A549 treated with dexamethasone at 1 μM for 4 hours (cell line): ENCODE measurements at places on chromosomes 5 and 9. TPM values are rescaled to one million over a fixed set of nuclear protein-coding genes. Genes with fewer than 3 reads are reported as not detected.

The CSF1R gene
- 0.09 to 0.35 TPM (median 0.17 TPM) in 5 replicates for total RNA-seq

The DMRT3 gene
- total RNA-seq = not detected in 5 replicates

The BHMT gene
- total RNA-seq = not detected in 5 replicates

The FAM221B gene
- total RNA-seq = not detected in 5 replicates

The CCL27 gene
- 0.13 TPM in 2 of 5 replicates, not detected in the others for total RNA-seq

The STPG3 gene
- not detected in 5 replicates for total RNA-seq

The TMOD1 gene
- total RNA-seq = 1.6 to 2.0 TPM (median 1.7 TPM) in 5 replicates

The PCDHGA1 gene
- 0.22 to 0.32 TPM (median 0.26 TPM) in 5 replicates for total RNA-seq
